ENCODE measurements at places on chromosomes 11 and 22.

DNA sequence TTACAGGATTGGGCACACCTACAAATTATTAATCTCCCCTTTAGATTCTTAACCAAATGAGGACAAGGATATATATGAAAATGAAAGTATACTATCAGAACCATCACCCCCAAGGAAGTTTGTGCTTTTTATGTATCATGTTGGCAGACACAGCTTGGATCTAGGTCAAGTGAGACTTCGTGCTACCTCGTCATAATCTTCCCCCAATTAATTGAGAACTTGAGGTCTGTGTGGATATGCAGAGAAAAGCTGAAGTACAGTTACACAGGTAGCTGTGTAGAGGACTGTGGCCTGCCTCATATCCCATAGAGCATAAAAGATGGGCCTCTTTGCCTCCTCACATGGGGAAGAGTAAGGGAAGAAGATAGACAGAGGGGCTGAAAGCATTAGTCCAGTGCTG, 45.6 kb downstream of the DNHD1 start:
- DNase-seq = no peak

DNA sequence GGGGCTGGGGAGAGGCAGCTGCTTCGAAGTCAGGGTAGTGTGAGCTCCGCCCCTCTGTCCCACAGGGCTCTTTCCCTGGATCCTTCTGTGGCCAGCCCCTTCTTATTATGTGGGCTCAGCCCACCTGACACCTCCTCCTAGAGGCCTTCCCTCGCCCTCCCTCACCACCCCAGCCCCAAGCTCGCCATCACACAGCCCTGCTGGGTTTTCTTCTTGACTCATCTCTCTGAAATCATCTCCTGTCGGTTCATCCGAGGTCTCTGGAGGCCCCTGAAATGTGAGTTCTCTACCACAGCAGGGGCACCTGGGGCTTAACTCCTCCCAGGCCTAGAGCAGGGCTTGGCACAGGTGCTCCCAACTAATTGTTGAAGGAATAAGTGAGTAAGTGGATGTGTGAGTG, 65.2 kb downstream of the CACNA1I start:
- no peak for DNase-seq

DNA sequence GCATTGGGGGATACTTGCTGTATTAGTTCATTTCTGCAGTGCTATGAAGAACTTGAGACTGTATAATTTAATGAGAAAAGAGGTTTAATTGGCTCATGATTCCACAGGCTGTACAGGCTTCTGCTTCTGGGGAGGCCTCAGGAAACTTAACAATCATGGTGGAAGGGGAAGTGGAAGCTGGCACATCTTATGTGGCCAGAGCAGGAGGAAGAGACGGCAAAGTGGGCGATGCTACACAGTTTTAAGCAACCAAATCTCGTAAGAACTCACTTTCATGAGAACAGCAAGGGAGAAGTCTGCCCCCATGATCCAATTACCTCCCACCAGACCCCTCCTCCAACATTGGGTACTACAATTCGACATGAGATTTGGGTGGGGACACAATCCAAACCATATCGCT, 55.1 kb downstream of the TMPRSS5 start:
- DNase-seq = no peak

DNA sequence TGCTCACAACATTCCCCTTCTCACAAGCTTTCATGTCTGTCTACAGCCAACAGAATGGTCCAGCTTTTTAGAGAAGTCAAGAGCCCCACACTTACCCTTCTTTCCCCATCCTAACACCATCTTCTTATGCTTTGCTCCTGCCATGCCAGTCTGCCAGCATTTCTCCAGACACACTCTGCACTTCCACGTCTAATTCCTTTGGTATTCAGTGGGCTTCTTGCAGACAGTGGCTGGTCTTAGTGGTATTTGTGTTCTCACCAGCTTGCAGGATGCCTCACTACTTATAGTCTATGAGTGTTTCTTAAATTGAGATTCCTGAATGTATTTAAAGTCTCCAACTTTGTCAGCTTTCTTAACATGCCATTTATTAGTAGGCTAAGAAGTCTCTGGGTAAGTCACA, 154.4 kb downstream of the BBOX1 start:
- DNase-seq = no peak

DNA sequence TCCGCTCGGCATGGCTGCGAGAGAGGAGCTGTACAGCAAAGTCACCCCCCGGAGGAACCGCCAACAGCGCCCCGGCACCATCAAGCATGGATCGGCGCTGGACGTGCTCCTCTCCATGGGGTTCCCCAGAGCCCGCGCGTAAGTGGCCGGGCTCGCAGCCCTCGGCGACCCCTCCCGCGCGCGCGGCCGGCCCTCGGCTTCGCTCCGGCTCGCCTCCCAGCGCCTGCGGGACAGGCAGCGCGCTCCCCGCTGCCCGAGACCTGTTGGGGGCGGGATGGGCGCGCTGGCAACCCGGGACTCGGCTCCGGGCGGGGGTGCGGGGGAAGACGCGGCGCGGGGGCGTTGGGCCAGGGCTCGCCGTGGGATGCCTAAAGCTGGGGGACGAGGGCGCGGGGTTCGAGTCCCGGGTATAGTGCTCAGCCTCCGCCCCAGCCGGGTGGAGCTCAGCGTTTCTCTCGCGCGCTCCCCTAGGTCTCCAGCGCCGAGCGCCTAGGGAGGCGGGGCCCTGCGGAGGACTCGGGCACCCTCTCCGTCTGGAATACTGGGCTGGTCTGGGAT, 630 bp downstream of the UBASH3B start:
- peak; percentile 30 for DNase-seq

GRCh38 chr11:12121011-12121410, 10.6 kb downstream of the MICAL2 start:
- DNase-seq = no peak

GRCh38 chr11:122268601-122269130, 152.7 kb upstream of the BLID start:
- no peak for DNase-seq

- no peak for DNase-seq
Measured at GRCh38 chr11:12074529-12075195, 35.7 kb upstream of the MICAL2 start.

DNA sequence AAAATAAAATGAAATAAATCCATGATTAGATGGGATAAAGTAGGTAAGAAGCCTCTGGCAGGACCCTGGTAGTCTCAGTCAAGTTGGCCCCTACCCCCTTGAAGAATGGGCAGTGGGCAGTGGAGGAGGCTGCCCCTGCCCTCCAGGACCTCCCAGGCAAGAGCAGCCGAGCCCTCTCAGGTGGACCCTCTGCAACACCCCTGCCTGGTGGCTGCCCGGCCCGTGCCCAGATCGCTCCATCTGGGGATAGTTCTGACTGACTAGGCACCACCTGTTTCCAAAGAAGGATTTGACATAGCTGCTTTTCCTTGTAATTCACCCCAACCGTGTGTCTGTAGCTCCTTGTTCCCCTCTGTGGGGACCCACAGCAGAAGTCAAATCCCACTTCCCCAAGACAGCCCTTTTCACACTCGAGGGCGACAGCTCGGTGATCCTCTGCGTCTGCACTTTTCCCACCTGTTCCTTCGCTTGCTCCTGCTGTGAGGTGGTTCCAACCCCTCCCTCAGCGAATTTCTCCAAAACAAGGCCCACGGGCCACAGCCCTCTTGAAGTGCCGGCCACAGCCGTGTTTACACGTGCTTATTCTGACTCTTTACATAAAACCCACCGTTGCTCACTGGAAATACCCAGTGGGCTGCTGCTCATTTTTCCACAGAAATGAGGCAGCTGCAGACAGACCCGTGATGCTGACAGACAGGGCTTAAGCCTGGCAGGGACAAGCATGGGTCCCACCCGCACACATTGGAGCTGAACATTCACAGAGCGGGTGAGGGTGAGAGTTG, 5.5 kb upstream of the TMPRSS13 start:
- no peak for DNase-seq

DNA sequence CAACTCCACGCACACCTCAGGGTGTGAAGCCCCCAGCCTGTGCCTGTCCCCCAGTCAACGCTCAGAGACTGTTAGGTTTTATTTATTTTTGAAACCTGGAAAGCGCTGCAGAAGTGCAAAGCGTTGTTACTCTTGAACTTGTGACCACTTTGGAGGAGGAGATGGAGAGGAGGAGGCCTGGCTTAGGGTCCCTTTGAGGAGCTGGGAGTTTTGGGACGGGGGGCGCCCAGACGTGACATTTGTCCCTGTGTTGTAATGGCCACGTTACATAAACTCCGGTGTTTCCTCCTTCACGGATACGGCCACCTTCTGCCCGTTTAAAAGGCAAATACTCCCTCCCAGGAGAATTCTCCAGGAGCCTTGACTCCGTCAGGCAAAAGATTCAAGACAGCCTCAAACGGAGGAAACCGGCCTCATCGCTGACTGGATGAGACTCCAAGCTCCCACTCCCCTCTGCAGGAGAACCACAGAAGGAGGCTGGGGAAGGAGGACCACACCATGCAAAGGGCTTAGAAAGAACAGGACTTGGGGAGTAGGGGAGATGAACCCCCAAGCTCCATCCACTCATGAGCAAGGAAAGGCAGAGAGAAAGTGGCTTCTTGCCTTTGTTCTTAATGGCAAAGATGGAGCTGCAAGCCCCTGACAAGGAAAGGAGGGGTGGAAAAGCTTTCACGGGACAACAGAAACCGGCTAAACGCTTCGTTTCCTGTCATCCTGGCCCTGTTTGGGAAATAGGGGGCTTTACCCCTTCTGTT, 630 bp downstream of the PIK3IP1 start:
- DNase-seq = no peak

GRCh38 chr11:103939694-103940093, 96.7 kb upstream of the DDI1 start:
- DNase-seq = no peak

DNA sequence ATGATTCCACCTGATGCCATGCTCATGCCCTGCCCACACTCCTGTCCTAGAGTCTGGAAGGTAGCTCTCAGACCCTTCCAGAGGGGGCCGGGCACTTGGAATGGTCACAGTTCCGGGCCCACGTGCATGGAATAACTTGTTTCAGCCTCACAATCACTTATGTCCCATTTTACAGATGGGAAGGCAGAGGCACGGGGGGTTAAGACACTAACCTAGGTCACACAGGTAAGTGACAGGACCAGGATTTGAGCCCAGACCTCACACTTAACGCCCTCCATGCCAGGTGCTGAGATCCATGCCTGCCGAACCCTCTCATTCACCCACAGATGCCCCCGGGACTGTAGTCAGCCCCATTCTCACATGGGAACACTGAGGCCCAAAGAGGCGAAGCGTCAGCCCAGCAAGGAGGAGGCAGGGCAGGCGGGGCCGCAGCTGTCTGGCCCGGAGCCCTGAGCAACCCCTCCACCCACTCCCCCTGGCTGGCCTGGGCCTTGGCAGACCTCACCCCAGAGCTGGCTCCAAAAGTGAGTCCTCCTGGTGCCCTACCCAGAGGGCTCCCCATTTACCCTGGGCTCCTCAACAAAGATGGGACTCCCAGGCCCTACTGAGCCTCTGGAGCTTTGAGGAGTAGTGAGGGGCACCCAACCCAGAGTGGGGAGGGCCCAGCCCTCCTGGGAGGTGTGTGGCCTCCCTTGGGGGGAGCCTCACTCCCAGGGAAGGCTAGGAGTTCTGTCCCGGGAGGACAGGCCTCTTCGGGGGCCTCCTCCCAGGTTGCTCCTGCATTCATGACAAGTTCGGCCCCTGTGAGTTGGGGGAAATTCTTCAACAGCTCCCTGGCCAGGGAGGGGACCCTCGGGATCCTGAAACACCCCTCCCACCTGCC, 2.4 kb upstream of the ALDH3B1 start:
- no peak for DNase-seq

- DNase-seq = no peak
Measured at GRCh38 chr11:129115652-129116586, 76.2 kb downstream of the ARHGAP32 start.

GRCh38 chr11:59173964-59174663, 2.2 kb downstream of the DTX4 start:
- DNase-seq = no peak

GRCh38 chr11:121300972-121301699, 8.6 kb downstream of the SC5D start:
- no peak for DNase-seq

DNA sequence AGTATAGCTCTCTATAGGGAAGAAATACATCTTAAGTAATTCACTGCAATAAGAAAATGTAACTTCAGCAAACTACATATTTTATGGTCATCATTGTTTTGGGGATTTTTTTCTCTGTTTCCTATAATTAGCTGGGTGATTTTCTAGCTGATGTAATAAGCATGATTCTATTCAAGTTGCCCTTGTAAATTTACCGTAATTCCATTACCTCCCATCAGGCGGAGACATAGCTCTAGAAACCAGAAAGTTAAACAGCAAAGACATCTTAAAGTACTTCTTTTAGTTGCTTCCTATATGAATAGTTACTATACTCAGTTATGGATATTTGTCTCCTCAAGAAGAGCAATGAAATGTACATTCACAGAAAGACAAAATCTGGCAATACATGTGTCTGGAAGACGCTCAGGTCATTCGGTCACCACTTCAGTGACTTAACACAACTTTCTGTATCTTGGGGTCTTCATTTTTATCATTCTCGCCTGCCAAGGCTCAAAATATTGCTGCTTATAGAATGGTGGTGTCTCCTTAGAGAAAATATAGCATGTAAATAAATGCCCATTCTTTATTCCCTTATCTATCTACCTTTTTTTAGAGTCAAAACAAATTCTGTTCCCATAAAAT, 239.9 kb upstream of the ZC3H12C start:
- no peak for DNase-seq

DNA sequence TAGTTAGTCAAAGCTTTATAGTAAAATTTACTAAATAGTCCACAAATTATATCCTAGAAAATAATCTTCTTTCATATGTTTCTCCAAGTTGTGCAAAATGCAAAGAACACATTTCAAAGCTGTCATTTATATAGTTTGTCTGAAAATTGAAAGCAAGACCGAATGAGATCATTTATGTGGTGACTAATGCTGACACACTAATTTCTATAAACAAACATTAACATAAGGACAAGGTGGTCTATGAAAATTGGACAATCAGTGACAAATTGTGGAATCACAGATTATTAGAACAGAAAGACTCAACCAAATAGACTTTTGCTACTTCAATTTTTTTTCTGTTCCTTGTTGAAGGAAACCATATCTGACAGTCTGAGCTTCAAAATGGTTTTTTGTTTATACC, 1056.1 kb downstream of the LRRC4C start:
- DNase-seq = no peak

- no peak for DNase-seq
Measured at GRCh38 chr22:22925805-22926369, 38.3 kb downstream of the IGLL5 start.

GRCh38 chr11:123174196-123175183, 20.6 kb downstream of the CLMP start:
- no peak for DNase-seq

GRCh38 chr11:62770778-62771143, 435 bp upstream of the TAF6L start:
- DNase-seq = no peak
